Activated CD4-positive, alpha-beta T cell treated with anti-CD3 and anti-CD28 coated beads, Interleukin-2, Interleukin-4, amounts not matched to agents 100 ng/mL and 50 ng/mL, durations not matched to agents 16 hours and 8 hours (primary cell): ENCODE measurements at places on chromosomes 7 and 10.

DNA sequence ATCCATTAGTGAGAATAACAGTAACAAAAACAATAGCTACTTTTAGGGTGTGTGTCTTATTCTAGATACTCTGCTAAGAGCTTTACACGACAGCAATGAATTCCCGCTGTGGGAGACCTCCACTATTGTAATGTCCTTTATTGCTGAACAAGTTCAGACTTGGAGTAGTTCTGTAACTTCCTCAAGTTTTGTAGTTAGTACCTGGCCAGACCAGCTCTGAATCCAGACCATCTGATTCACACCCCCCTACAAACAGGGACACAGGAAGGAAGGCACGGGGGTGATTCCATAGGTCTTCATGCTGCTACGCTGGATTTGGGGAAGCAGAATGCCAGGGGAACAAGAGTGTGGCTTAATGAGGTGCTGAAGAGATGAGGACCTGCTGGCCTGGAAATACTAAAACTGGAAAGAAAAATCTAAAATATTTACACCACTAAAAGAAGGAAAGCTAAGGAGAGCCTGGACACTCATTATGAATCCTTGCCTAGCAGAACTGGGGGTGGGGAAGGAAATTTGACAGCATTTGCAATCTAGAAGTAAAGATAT, 194.6 kb upstream of the TMEM72 start:
- no peak for DNase-seq

DNA sequence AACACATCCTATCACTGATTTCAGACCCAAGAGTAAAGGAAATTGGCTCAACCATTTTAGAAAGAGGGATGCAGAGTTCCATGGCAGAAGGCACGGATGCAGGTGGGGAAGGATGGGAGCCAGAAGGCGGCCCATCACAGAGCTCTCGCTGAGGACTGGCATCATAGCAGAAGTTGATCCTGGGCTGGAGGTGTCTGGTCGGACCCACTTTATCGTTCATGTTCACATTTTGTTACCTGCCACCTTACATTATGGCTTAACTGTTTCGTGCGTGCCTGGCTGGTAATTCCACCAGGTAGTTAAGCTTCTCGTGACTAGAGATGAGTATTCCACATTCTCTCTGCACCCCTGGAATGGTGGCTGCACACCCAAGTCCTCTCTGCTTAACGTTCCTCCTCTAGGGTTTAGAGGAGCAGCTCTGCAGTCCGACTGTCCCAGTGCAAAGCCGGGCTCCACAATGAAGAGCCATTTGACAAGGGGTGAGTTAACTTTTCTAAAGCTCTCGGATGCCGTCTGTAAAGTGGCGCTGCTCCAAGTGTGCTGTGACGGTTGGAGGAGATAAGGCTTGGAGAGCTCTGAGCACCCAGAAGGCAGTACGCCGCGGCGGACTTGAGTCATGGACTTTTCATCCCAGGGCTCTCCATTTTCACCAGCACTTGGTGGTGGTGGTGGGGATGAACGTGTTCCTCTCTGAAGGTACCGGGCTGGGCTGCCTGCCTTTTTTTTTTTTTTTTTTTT, 157.1 kb upstream of the SHH start:
- DNase-seq: no peak

GRCh38 chr7:67413670-67414069, 417.0 kb downstream of the TYW1 start:
- DNase-seq: no peak

GRCh38 chr7:108415821-108416536, 40.3 kb downstream of the NRCAM start:
- peak; percentile 56 for DNase-seq

- no peak for DNase-seq
Observed at GRCh38 chr7:108066486-108066885, 63.5 kb upstream of the LAMB1 start.

- no peak for DNase-seq
Observed at GRCh38 chr10:101687071-101687658, 7.8 kb downstream of the FBXW4 start.

GRCh38 chr10:18523025-18523424, 128.4 kb downstream of the NSUN6 start:
- DNase-seq: no peak

DNA sequence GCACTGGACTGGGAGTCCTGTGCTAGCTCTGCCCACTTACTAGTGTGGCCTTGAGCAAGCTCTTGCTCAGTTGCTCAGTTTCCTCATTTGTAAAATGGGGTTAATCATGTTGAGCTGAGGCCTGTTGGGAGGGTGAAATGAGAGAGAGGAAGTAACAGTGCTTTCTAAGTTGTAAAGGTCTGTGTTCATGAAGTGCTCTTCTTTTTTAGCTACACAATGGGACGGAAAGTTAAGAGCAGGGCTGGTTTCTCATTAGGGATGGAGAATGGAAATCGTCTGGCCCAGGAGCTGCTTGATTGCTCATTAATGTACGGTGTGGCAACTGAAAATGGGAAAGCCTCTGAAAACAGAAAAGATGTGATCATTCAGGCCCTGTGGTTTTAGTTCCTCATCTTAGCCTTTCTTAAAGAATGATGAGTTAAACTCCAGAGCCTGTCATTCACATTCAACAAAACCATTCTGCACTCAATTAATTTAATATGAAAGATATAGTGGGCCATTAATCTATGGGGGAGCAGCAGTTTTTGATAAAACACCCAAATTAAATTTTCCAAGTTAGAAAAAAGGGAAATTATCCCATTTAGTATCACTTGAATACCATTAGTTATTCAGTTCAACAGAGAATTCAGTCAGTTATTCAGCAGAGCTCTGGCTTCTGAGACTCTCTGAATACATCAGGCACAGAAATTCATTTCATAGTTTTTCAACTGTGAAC, 60.5 kb downstream of the SH2D4B start:
- DNase-seq: no peak

GRCh38 chr10:14022954-14023672, 307.6 kb downstream of the FRMD4A start:
- DNase-seq: no peak

- peak; percentile 48 for DNase-seq
Observed at GRCh38 chr10:102152545-102152890, 329 bp downstream of the NOLC1 start.

GRCh38 chr10:73408978-73409521, 4.8 kb downstream of the ANXA7 start:
- no peak for DNase-seq

DNA sequence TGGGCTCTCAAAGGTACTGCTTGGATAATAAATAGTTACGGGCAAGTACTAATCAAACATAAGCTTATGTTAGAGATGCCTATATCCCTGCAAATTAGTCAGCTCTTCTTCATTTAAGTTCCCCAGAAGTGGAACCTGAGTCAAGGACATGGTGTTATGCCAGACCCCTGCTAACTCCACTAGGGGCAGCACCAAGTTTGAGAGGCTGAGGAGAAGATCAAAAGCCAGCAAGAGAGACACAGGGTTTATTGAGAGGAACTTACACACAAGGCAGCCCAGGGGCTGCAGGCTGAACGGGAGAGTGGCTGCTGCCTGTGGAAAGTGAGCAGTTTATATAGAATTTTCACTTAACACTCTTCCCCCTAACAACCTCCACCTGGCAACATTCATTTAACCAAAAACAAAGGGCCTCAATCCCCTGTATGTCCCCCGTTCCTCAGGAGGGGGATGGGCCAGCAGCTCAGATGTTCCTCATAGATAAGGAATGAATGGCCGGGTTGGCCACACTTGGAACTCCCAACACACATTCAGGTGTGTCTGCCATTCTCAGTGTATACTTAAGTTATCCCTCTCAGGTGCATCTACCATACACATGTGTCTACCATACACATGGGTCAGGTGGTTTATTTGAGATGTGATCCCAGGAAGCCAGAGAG, 62.6 kb upstream of the GHITM start:
- DNase-seq: no peak

DNA sequence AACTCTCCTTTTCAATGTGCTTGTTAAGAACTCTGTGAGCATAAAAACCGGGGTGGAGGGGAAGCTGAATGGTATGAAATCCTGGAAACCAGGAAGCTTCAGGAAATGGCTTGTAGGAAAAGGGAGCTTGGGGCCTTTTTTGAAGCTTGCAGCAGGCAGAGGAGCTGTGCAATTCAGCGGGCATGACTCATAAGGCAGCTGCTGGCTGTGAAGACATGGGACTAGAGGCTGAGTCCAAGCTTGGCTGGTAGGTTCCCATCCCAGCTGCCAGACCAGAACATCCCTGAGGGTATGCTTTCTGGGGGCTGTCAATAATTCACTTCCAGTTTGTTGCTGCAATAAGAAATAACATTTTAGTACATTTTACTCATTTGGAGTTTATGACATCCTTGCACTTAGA, 36.8 kb upstream of the CDC14C start:
- DNase-seq: no peak

- DNase-seq: peak; percentile 73
Observed at GRCh38 chr10:43417950-43418768, 9.2 kb upstream of the HNRNPF start.

DNA sequence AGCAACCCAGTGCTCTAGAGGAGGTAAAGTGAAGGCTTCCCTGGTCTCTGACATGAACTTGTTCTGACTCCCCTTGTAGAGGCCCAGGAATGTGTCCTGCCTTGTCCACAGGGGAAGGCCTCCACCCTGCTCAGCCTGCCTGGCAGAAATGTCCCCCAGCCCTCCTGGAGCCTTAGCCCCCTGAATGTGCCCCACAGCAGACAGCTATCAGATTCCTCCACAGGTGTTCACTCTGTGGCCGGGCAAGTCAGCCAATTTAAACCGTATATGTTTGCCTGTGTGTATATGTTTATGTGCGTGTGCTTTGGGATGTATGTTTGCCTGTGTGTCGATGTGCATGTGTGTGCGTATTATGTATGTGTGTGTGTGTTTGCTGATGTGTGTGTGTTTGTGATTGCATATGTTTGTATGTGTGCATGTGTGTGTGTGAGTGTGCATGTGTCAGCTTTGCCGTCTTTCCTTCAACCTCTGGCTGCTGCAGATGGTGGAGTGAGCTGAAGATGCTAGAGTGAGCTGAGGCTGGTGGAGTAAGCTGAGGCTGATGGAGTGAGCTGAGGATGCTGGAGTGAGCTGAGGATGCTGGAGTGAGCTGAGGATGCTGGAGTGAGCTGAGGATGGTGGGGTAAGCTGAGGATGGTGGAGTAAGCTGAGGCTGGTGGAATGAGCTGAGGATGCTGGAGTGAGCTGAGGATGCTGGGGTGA, 68.9 kb upstream of the ANTXRL start:
- DNase-seq: no peak

DNA sequence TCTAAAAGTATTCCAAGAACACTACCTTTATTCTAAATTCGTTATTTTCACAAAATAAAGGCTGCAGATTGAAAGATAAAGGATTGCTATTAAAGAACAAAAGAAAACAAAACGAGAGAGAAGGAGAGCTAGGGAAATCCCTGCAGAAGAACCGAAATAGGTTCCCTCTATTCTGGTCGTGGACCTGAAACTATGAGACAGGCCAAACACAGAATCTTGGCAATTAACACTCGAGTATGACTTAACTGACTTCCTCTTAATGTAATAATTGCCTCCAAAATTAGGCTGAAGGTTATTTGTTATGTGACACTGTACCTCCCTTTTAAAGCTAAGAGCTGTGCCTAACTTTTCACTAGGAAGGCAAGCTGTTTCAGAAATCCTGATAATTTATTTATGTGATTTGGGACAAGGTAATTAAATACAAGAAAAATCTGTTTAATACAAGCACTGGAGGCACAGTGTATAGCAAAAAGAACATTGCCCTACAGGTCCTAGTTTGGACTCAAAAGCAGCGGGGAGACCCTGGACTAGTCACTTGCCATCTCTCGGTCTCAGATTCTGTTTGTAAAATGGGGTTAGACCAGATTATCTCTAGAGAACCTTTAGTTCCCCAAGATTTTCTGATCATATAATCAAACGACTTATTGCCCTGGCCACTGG, 11.6 kb downstream of the NAMPT start:
- DNase-seq: no peak

DNA sequence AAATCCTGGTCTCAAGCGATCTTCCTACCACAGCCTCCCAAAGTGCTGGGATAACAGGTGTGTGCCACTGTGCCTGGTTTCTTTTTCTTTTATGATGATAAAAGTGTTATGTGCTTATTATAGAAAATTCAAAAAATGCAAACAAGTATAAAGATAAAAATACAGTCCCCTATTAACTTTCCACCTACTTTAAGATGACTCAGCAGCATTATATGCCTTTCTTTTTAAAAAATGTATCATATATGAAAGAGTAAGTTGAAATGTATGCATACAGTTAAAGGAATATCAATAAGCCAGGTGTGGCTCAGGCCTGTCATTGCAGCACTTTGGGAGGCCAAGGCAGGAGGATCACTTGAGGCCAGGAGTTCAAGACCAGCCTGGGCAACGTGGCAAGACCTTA, 216.9 kb upstream of the GALNT17 start:
- DNase-seq: no peak

- DNase-seq: no peak
Observed at GRCh38 chr10:110411047-110411410, 86.7 kb upstream of the DUSP5 start.

GRCh38 chr7:120402079-120402767, 129.2 kb downstream of the KCND2 start:
- DNase-seq: peak; percentile 39

DNA sequence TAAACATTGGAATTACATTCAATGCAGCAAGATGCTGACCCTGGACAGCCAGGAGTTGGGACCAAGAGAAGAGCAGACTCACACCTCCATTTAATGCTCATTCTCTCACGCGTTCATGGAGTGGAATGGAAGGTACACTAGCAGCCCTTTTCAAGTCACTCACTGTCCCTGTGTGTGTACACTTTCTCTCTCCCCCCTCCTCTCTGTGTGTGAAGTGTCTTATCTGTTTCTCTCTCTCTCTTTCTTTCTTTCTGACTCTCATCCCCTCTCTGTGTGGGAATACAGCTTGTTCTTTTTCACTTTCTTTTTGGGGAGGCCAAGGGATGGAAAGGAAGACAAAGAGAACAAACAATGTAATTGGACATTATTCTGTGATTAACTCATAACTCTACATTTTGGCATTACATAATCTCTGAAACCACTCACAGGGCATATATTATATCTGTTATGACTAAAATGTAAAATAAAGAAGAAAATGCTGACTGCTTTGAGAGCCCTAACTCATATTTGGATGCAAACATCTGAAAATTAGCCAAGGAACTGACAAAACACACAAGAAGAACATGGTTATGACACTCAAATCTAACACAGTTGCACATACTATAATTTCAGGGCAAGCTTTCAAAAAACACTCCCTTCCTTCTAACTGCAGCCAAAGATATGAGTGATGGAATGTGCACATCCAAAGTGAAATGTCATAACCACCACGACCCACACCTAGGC, 188.8 kb downstream of the PARD3 start:
- no peak for DNase-seq
